ENCODE measurements at places on chromosomes 12 and 14. TPM values are rescaled to one million over a fixed set of nuclear protein-coding genes. Genes with fewer than 3 reads are reported as not detected.

Gene PLA2G1B
- polyA plus RNA-seq = not detected

DNA sequence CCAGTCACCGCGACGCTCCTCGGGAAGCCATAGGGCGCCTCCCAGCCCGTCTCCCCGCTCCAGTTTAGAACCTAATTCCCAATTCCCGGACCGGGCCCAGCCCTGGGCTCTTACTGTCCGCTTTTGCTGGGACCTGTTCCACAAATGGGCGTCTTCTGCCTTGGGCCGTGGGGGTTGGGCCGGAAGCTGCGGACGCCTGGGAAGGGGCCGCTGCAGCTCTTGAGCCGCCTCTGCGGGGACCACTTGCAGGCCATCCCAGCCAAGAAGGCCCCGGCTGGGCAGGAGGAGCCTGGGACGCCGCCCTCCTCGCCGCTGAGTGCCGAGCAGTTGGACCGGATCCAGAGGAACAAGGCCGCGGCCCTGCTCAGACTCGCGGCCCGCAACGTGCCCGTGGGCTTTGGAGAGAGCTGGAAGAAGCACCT, 797 bp downstream of the UNG start:
- DNase-seq = no peak

DNA sequence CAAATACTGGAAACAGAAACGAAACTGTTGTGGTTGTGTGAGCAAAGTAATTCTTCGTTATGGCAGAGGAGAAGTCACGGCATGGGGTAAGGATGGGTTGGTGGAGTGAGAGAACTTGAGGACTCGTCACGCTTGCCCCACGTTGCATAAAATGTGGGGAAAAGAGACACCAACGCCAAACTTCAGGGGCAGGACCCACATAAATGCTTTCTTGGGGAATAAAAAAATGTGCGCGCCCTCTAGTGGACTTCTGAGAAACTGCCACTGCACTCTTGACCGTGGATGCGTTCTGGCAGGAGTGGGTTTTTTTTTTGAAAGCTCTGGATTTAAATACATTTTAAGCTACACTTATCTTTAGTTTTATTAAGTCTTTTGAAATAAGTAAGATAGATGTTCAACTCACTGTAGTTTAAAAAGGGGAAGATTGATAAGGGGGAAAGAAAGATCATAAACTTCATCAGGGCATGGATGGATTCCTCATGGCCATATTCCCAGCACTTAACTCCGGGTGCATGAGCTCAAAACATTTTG, 4.1 kb upstream of the IGF1 start:
- peak; percentile 61 for DNase-seq

DNA sequence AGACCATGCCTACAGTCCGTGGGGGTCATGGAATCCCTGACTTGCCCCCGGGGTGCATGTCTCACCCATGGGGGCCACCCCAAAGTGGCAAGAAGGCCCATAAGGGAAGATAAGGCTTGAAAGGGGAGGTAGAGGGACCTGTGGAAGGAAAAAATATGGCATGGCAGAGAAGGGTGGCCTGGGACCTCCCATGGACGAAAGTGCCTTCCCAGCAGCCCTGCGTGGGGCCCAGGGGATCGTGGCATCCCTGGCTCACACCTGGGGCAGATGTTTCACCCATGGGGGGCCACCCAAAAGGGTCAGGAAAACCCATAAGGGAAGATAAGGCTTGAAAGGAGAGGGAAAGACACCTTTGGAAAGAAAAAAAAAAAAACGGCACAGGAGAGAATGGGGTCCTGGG, 264.6 kb downstream of the ALG10 start:
- no peak for DNase-seq

Gene CPNE6
- polyA plus RNA-seq = not detected

- DNase-seq = no peak
Observed at GRCh38 chr12:20483776-20484175, 115.4 kb downstream of the PDE3A start.

Gene BMP4
- polyA plus RNA-seq = 17.1 TPM

- DNase-seq = peak; percentile 18
Observed at GRCh38 chr14:32762886-32763285, 175.8 kb upstream of the NPAS3 start.

DNA sequence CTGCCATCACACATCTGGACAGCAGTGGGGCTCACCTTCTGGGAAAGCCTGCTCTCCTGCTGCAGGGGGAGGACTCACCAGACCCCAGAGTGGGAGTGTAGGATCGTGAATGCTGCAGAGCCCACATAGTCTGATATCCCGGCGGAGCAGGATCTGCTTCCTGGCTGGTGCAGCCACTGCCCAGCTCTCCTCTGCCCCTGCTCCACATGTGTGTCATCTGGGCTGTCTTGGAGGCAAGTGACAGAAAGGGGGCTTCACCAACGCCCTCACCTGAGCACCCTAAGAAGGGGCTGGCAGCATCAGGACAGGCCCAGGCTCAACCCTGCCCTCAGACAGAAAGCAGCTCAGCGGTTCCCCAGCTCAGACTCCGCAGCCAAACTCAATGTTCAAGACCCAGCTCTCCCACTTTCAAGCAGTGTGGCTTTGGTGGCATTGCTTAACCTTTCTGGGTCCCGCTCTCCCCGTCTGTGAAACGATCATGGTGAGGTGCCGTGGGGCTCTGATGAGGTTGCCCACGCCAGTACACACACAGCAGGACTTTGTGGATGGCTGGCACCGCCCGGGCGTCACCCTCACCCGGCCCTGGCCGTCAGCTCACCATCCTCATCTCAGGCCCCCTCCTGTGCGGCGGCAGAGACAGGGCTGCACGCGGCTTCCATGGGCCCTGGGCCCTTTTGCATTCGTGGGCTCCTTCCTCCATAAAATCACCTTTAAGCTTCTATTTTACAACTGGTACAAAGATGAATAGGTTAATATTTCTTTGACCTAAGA, 91.0 kb upstream of the SFSWAP start:
- DNase-seq = no peak

GRCh38 chr12:120762086-120762485, 36.5 kb downstream of the ACADS start:
- peak; percentile 70 for DNase-seq

GRCh38 chr14:70213721-70214282, 25.1 kb upstream of the SLC8A3 start:
- DNase-seq = no peak

DNA sequence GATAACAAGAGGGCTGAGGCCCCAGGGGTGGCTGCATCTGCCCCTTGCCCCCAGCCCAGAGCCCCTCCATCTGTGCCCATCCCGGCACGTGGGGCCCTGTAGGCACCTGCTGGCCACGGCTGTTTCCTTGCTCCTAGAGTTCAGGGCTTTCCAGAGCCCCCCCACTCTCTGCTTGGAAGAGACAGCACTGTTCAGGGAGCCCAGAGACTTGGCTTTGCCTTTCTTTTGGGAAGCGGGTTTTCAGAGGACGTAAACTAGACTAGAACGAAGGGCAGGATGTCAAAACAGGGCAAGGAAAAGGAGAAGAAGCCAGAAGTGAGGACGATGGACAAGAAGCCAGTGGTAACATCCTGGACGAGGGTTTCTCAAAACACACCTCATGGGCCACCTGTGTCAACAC, 163.3 kb upstream of the LHX5 start:
- no peak for DNase-seq

Gene KIAA0586
- polyA plus RNA-seq = 18.6 TPM

GRCh38 chr12:103455020-103455763, 40.6 kb downstream of the C12orf42 start:
- DNase-seq = no peak

DNA sequence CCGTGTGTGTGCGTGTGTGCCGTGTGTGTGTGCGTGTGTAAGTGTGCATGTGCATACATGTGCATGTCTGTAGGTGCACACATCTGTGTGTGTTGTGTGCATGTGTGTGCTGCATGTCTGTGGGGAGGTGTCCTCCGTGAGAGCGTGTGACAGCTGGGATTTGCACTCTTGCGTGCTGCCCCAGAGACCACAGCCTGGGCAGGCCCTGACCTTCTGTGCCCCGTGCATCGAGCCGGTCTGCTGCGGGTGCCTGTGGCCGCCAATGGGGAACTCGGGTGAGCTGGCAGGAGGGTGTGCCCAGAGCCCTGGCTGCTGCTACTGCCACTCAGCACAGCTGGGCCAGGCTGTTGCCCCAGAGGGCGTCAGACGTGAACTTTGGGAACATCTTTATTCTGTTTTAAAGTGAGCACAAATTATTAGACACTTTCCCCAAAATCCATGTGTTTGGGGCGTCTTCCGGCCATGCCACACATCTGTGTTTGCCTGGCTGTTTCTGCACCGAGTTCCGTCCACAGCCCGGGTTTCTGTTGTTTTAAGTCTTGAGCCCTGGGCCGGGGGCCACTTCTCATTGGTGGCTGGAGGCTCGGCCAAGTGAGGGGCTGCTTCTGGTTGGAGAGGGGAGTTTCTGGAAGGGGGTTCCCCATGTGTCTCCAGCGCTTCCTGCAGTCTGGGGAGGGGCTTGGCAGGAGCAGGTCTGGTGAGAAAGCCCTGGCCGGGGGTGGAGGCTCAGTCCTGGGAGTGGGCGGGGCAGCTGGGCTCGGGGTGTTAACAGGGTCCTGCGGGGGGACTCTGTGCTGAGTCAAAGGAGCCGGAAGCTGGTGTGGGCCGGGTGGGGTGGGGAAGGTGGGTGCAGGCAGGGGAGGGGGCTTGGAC, 7.6 kb downstream of the CEP170B start:
- peak; percentile 38 for DNase-seq

- DNase-seq = no peak
Observed at GRCh38 chr12:15435597-15435996, 113.3 kb downstream of the PTPRO start.

DNA sequence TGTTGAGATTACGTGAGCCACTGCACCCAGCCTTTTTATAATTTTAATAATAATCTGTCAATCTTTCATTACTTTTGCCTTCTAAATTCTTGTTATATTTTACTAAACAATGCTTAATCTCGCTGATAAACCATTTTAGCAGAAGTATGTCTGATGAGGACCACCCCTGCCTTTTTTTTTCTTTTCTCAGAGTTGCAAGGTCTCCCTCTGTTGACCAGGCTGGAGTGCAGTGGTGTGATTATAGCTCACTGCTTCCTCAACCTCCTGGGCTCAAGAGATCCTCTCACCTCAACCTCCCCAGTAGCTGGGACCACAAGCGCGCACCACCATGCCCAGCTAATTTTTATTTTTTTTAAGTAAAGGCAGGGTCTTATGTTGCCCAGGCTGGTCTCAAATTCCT, 118.6 kb upstream of the DNM1L start:
- no peak for DNase-seq

Gene C12orf42
- 4.1 TPM for polyA plus RNA-seq

DNA sequence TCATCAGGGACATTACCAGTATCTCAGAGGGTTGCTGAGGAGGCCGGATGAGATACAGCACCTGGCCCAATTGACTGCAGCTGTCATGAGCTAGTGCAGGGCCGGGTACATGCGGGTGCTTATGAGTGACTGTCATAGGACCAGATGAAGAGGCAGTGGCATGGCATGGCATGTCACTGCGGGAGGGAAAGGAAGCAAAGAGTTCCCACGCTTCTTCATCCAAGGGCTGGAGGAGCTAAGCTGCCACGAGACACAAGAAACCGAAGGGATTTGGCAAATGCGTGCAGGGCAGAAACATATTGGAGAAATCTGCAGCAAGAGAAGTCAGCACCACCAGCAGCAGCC, 10.7 kb upstream of the GPX2 start:
- DNase-seq = no peak

Gene MTRFR
- polyA plus RNA-seq = 14.1 TPM

DNA sequence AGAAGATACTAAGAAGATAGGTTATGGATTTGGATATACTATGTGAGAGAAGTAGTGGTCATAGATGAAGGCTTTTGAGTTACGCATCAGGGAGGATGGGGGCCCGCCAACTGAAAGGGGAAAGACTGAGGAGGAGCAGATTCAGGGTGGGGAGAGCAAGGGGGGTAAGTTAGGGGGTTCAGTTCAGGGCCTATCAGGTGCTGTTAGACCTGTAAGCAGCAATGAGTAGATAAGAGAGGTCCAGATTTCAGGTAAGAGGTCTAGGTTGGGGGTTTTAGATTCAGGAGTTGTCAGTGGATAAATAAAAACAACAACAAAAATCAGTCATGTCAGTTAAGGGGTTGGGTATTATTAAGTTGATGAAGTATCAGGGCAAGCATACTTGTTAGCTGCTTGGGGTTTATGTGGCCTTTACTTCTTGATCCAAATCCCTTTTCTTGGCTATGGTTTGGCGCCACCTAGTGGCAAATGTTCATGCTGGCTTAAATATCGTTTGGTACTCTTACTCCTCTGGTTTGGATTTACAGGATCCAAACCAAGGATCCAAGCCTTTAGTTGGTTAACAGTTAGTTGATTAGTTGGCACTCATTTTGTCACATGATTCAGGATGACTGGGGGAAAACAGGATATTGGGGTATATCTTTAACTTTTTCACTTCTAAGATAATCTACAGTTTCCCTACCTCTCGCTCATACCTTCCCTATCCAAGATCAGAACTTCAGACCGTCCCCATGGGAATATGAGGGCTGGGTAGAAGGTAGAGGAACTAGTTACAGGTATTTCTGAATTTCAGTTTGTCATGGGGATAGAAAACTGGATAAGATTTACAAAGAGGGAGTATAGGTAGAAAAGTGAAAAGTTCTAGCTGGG, 65.1 kb downstream of the PCNX1 start:
- DNase-seq = peak; percentile 85

- DNase-seq = no peak
Observed at GRCh38 chr12:52316701-52317100, 4.5 kb downstream of the KRT83 start.

Gene PIWIL1
- polyA plus RNA-seq = not detected

- DNase-seq = no peak
Observed at GRCh38 chr14:104130974-104131651, 7.3 kb upstream of the KIF26A start.

Gene KRT3
- polyA plus RNA-seq = not detected

Gene YBX3
- polyA plus RNA-seq = 942 TPM

- no peak for DNase-seq
Observed at GRCh38 chr14:52876311-52876710, 74.5 kb downstream of the FERMT2 start.

Gene DYNC1H1
- polyA plus RNA-seq = 254 TPM

DNA sequence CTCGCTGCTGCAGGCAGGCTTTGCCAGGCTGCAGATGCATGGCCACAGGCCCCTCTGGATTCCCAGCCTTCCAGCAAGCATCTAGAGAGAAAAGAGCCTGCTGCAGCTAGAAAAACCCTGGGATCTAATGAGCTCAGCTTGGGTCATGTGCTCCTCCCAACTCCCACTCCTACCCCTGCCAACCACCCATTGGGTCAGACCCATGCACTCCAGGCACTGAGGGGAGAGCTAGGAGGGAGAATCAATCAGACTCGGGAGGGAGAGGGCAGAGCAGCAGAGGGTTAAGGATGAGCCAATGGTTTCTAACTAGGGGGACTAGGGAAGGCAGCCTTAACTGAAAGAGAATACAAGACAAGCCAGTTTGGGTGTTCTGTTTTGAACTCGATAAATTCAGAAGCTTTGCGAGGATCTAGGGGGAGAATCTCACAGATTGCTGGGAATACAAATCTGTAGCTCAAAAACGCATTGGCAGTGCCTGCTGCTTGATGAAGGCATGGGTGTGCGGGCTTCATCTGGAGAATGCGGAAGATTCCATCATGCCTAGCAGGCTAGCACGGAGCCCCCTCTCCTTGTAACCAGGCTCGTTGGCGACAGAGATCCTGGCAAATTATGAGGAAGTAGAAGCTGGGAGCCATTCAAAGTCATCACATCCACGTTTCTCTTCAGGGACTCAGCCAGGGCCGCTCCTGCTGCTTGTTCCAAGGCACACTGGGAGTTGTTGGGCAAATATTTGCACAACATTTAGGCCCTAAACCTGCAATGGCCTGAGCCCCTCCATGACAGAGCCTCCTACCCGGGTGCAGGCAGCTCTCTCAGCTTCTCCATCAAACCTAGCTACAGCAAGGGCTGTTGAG, 56.4 kb downstream of the VCPKMT start:
- no peak for DNase-seq

Gene KRT74
- not detected for polyA plus RNA-seq

Gene TMEM30B
- polyA plus RNA-seq = 2.3 TPM

Gene ASPG
- polyA plus RNA-seq = 0.31 TPM

GRCh38 chr12:117261247-117261646, 71.0 kb upstream of the FBXO21 start:
- no peak for DNase-seq

Gene KLHDC1
- polyA plus RNA-seq = 3.2 TPM

Gene DYRK2
- 49.7 TPM for polyA plus RNA-seq
